Activated CD8-positive, alpha-beta T cell treated with anti-CD3 and anti-CD28 coated beads, Interleukin-2, amount 10 ng/mL, durations not matched to agents 7 days and 5 days (primary cell): ENCODE measurements at places on chromosomes 12 and 14.

DNA sequence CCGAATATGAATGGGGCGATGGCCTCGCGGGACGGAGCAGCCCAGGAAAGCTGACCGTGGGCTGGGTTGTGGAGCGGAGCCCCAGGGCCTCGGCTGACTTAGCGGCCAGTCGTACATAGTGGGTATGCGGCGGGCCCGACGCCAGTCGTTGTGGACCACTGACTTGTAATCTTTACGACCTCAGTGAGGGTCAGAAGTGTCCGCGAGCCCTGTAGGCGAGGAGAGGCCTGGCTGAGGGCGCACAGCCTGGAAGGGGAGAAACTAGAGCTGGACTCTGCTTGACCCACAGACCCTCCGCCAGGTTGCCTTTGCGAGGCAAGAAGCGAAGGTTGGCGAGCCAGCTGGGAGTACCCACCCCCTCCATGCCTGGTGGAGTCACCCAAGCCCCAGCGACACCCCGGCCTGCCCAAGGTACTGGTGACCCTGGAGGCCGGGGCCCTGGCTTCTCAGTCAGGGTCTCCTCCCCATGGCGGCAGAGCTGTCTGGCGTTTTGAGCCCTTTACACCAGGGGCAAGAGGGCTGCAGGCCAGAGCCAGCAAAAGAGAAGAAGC is 15.6 kb upstream of the DYNC1H1 start:
- no peak for DNase-seq

- DNase-seq, result no peak
These were observed 19.4 kb downstream of the EGLN3 start for GRCh38 chr14:33931461-33931860.

DNA sequence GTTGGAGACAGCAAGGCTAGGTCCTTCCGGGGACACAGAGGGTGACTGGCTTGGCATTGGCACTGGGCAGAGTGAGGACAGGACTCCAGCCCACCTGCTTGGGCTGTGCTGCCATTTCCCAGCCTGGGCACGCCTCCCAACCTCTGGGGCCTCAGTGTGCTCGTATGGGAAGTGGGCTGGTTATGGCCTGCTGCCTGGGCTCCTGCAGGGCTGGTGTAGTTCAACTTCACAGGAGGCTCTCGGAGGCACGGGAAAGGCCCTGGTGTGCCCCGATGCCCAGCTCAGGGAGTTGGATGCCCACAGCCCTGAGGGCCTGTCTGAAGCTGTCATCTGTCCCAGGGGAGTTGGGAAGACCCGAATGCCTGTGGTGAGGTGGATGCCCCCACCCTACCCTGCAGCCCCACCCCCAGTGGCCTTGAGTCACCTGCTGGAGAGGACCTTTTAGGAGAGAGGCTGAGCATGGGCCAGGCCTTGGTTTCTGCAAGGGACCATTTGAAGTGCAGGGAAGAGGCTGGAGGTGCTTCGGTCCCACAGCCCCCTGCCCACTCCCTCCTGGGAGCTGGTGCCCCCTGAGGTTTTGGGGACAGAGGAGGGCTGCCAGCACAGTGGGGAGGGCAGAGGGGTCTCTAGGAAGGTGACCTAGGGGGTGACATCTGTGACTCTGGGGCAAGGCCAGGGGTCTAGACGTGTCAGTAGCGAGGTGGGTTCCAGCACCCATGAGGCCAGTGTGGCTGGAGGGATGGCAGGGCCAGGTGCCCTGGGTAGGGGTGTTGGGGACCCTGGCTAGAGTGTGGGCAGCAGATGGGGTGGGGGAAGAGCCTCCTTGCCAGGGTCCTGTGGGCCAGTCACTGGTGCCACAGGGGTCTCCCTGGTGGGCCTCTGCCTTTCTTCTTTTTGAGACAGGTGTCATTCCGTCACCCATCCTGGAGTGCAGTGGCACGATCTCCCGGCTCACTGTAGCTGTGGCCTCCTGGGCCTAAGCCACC is 9.1 kb downstream of the ULK1 start:
- no peak for DNase-seq

DNA sequence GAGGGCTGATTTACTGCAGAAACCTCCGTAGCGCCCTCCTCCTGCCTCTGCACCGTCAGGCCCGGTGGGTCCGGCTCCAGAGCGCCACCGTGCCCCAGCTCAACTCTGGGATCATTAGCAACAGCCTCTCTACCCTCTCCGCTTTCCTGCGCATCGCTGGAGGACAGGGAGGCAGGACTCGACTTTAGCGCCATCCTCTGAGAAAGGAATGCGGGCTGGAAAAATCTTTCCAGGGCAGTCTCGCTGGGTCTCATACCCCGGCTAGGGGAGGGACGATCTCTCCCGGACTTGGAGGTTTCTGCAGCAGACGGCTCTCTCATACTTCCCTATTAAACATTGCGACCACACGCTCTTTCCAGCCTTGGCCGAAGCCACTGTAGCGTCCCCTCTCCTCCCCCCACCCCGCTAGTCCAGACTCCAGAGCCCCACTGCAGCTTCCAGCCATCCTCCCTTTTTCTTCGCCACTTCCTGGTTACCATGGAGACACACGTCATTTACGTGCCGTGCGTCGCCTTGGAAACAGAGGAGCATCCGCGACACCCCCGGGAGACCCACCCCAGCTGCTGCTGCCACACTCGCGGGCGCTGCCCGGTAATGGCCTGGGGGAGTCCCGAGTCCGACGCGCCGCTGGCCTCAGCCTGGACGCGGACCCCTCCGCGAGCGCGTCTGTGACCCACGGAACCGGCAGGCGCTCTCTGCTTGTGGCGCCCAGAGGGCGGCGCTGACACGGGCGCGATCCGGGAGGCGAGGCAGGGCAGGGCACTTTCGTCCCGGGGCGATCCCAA is at the start of gene CCDC184:
CCDC184 (plus strand) TSS at position 554 of the 785 bp plus-strand sequence. CDS start 479 bp downstream, outside the sequence.
- DNase-seq, result peak; percentile 78

GRCh38 chr14:82587226-82587625 is 1053.6 kb upstream of the SEL1L start:
- DNase-seq, result no peak

DNA sequence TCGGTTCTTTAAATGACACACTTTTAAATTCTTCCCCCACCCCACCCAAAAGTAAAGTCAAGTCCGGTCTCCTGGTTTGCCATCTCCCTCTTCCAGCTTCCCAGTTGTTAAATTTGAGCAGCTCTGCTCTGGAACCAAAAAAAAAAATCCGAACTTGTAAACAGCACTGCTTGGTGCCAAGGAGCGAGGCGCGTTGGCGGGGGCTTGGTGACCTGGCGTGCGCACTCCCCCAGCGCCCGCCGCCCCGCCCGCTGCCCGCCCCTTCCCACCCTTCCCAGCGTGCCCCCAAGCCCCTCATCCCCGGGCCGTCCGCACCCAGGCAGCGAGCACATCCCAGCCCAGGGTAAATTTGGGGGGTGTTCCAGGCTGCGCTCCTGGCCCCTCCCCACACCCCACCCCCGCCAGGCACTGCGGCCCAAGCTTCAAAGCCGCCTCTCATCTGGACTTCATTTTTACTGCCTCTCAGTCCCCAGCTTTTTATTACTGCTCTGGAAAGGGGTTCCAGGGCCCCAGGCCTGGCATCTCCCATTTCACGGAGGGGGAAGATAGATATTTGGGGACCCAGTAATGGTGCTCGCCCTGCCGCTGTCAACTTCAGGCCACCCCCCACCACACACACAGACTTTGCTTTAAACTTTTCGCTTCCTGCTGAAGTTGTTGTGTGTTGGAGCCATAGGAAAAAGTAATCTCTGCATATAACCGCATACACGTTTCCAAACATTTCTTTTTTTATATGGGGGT is 11.7 kb upstream of the ITGB7 start:
- no peak for DNase-seq

- no peak for DNase-seq
These were observed 83.2 kb downstream of the EML1 start for GRCh38 chr14:99876406-99876805.

- DNase-seq, result no peak
These were observed 104.6 kb downstream of the EGLN3 start for GRCh38 chr14:33846100-33846824.

DNA sequence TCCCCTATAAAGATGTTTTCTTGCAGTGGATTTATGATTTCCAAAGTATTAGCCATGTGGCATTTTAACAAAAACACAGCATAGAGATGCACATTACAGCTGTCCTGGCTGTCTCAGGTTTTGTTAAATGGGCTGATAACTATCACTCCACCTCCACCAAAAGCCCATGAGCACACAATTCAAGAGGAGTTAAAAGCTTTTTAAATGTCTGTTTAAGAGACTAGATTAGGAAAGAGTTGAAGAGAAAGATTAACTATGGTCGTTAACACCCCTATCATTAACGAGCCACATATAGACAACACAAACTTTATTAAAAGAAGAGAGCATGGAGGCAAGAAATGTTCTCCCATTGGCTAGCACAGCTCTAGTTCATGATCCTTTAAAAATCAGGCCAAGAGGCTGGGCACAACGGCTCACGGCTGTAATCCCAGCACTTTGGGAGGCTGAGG is 14.5 kb downstream of the CBX5 start:
- DNase-seq, result no peak

DNA sequence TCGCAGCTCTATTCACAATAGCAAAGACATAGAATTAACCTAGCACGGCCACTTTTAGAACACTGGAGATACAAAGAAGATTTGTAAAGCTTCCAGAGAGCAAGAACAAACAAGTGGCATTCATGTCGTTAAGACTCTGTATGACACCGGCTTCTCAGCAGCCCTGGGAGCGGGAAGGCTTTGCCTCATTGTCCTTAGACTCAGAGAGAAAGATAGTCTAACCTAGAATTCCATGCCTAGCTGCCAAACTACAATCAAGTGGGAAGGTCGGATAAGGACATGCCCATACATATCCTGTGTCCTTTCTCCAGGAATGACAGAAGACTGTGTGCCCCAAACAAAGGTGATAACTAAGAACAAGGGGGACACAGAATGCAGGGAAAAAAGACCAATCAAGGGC is 1038.3 kb downstream of the BCL11B start:
- DNase-seq, result no peak

GRCh38 chr12:82314406-82314892 is 43.7 kb downstream of the CCDC59 start:
- DNase-seq, result no peak

DNA sequence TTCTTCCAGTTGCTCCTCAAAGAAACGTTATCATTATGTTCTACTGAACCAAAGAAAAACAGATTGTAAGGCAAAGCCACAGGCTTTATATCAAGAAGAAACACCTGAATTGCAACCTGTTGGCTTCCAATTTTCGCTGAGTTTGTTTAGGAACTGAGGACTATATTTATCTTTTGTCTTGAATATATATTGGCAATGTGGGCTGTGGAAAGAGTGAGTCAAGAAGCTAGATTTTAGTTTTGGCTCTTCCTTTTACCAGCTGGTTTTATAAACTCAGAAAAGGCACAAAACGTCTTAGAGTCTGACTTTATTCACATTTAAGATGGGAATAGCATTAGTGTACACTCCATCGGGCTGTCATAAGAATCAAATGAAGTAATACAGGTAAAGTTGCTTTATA is 10.4 kb upstream of the PTHLH start:
- no peak for DNase-seq

GRCh38 chr14:70821584-70822529 is 12.5 kb upstream of the MAP3K9 start:
- peak; percentile 65 for DNase-seq

DNA sequence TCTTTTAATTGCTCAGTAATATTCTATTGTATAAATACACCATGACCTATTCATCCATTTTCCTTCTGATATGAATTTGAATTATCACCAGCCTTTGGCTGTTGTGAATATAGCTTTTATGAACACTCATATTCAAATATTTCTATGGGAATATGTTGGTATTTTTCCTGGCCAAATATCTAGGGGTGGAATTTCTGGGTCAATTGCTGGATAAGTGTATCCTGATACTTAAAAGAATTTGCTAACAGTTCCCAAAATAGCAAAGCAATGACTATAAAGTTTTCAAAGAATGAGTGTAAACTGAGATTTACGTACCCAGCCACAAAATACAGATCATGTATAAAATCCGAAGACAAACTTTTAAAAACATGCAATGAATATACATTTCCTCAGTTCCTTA is 148.7 kb upstream of the CLEC14A start:
- no peak for DNase-seq

DNA sequence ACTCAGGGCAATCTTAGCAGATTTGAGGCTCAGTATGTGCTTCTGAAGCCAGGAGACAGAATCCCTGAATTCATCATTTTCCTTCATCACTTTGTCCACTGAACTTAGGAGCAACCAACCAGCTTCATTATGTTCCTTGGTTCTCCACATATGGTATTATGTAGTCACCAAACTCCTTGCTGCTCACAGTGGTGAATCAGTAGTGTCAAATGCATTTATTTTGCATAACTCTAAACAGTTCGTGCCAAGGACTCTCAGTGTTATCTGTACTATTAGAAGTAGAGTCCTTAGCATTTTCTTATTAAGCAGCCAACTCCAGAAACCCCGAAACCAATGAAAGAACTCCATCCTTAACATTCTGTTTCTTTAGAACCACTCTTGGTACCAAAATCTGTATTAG is 466.9 kb upstream of the RGS6 start:
- no peak for DNase-seq

DNA sequence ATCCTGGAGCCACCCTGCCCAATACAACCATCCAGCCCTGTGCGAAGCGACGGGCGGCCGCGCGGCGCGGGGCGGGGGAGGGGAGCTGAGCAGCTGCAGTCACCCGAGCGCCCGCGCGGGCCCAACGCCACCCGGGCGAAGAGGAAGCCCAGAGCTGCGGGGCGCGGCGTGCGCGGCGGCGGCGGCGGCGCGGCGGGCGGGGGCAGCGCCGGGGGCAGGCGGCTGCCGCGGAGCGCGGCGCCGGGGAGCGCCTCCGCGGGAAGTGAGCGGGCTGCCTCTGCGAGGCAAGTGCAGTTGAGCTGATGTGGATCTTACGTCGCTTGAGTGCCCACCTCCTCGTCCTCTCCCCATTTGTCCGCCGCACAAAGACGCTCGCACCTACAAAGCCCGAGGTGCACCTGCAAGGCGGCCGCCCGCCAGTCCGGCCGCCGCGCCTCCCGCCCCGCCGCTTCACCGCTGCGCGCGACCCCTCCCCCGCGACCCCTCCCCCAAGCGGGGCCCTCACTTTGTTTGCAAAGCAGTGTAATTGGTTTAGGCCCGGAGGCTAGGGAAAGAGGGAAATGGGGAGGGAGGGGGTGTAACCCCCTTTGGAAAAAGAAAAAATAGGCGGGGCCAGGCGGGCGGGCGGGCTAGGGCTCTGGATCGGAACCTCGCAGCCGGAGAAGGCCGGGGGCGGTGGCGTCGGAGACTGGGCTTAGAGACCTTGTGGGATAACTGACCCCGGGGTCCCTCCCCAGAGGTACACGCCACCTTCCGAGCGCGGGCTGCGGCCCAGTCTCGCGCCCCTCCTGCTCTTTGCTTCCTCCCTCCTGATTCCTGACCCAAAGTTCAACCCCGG is at the start of the genes FOXA1 and TTC6:
FOXA1 (minus strand) TSS at position 279 of the 838 bp plus-strand sequence; CDS start at position 2, 277 bp downstream.
TTC6 (plus strand) TSS at position 659 of the 838 bp plus-strand sequence. CDS start 26,436 bp downstream, outside the sequence.
- DNase-seq, result no peak

- no peak for DNase-seq
These were observed 298.6 kb upstream of the PPFIA2 start for GRCh38 chr12:82057770-82058169.

- DNase-seq, result no peak
These were observed 66.1 kb upstream of the BCAT1 start for GRCh38 chr12:25014961-25015360.
